ENCODE measurements at places on chromosomes 6 and 20.

DNA sequence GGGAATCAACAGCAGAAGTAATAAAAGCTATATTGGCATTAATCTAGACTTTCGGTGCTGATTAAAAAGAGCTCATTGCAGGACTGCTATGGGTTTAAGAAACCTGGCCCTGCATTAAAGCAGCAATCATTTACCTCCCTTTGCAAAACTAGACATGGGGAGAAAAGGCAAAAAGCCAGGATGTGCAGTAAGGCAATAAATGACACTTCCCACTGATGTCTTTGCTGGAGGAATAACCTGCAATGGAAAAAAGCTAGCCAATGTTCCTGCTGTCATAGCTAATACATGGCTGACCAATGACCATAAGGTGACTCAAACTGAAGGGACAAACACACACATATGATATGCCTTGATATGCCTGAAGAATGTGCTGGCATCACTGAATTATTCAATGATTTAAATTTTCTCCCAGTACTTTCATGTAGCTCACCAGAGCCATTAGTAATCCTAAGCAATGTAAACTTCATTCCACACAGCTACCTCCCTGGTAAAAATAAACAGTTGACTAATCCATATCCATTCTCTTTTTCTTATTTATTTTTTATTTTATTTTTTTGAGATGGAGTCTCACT lies 8.7 kb downstream of the DNAAF9 start:
- DNase-seq: no peak

GRCh38 chr6:22473991-22474682 lies 95.2 kb upstream of the HDGFL1 start:
- no peak for DNase-seq

DNA sequence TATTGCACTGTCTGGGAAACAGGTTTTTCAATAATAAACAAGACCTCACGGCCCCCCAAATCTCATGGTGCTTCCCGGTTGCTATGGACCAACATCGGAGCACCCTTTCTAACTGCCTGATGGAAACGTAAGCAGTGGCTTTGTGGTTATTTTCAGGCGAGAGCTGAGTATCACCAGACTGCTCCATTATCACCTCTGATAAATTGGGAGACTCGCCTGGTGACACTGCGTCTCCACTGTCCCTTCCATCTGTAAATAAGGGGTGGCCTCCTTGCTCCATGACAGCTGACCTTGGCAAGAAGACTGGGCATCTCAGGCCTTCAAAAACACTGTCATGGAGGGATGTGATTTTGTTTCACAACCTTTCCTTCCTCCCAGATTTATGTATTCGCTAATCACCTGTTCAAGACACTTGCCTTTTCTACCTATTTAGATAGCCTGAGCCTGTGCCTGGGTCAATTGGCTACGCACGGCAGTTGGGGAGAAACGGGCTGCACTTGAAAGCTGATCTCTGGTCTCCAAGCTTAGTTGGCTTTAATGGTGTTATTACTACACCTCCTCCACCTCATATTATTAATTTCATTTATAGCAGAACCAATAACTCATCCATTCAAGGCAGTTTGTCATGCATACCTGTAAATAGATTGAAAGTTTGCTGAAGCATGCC lies 17.7 kb upstream of the CDH4 start:
- no peak for DNase-seq

- no peak for DNase-seq
Measured at GRCh38 chr6:137894779-137895385, 27.8 kb downstream of the TNFAIP3 start.

- DNase-seq: no peak
Measured at GRCh38 chr6:5373430-5373829, 112.1 kb downstream of the FARS2 start.
